ENCODE measurements at places on chromosomes 16 and 17. TPM values are rescaled to one million over a fixed set of nuclear protein-coding genes. Genes with fewer than 3 reads are reported as not detected.

Gene SEZ6
- total RNA-seq, result not detected

DNA sequence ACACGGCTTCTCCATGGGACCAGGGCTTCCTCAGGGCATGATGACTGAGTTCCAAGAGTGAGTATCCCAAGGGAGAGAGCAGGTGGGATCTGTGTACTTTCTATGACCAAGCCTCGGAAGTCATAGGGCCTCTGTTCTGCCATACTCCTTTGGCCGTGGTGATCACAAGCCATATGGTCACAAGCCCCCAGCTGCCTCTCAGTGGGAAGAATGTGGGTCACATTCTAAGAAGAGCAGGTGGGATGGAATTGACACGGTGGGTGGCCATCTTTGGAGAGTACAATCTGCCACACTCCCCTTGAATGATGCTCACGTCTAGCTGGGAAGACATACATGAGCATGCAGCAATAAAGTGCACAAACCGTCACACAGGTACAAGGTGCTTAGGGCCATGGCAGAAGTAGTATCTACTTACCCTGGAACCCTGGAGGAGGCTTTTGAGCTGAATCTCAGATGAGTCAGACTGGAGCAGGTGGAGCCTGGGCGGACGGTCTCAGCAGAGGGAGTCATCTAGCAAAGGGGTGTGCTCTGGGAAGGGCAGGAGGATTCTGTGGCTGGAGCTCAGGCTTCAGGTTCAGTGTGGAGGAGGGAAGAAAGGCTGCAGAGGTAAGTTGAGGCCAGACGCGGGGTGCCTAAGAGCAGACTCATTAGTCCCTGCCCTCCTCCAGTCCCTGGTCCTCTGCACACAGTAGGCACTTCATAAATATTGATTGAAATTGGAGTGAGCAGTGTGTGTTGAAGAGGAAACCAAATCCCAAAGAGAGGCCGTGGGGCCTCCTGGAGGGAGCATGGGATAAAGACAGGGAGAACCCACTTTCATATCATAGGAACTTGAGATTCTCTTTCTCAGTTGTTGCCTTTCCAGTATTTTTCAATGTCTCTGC is 26.6 kb downstream of the GOSR2 start:
- DNase-seq, result no peak

GRCh38 chr16:19118938-19119431 is 5.2 kb downstream of the ITPRIPL2 start:
- no peak for DNase-seq

- DNase-seq, result no peak
Observed at GRCh38 chr16:47363761-47364160, 97.1 kb downstream of the ITFG1 start.

Measured in cardiac septum (tissue), 1 donor.